ENCODE measurements at places on chromosomes 12 and 14.

DNA sequence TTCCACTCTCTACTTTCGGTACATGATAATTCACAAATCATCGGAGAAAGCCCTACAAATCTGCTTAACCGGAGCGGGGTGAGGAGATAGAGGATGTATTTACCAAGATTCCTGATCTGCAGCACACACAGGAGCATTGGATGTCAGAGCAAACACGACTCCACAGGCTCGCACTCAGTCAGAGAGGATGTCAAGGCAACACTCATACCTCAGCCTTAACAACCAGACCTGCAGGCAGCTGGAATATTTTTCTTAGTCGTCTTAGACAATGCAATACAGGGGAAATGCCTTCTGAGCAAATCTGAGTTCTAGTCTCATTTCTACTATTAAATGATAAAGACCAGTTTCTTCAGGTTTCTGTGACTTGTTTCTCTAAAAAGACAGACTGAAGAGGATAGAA is 159.3 kb upstream of the CPNE8 start:
- DNase-seq, result no peak

DNA sequence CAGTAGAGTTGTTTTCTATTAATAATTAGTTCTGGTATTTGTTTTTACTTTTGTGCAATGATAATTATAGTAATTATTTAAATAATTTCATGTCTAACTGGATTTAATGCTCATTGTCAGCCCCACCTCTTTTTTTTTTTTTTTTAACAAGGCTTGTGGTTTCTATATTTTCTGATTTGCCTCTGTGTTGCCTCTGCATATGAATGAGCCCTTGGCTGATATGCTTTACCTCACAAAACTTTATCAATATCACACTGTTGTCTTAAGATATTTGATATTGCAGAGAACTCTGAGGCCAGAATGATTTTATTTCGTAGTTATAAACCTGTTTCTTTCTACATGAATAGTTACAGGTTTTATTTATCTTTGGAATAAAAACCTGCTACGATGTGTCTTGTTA is 116.2 kb upstream of the ATP2B1 start:
- DNase-seq, result no peak

DNA sequence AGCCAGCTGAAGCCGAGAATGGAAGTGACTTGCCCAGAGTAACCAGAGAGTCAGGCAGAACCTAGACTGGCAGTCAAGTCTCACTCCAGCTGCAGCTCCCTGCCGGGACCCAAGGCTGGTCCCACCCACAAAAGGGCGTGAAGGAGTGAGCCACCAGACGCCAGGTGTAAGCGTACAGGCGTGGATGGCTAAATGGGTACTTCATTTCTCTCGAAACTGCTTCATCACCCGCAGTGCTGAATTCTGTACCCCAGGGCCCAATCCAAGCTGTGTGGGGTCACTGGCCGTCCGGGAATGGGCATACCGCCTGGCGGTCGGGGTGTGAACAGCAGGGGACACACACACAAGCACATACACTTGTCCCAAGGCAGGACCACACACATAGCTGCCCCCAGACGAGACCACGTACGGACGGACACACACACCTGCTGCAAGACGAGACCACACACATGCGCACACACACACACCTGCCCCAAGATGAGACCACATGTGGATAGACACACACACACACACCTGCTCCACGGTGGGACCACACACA is 34.8 kb downstream of the DEGS2 start:
- no peak for DNase-seq

GRCh38 chr12:11758510-11759493 is 109.3 kb downstream of the ETV6 start:
- no peak for DNase-seq

DNA sequence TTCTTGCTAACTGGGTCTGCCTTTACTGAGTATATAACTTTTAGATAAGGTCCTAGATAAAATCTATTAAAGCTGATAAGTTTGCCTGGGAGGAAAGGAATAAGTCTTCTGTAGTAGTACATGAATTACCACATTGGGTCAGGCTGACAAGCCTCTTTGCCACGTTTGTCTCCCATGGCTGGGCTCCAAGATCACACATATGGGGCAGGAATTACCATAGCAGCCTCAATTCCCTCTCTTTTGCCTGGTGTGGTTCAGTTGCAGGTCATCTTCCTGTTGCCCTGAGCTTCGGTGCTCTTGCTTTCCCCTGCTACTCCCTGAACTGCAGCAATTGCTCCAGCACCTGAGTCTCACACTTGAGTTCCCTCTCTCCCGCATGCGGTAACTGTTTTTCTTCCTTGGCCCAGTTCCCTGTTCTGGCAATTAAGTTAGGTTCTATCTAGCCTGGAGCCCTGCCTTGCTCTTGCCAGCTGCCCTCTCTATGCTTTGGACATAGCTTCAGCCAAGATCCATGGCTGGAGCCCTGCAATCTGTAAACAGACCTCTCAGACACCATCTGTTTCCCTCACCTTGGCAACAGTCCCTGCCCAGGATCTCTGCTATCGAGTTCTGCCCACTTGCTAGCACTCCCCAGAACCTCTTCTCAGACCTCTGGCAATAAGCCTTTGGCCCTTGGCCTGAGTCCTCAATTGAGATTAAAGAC is 5.8 kb upstream of the GLT8D2 start:
- no peak for DNase-seq

- peak; percentile 31 for DNase-seq
These were observed at the start of gene OAS1 for GRCh38 chr12:112906712-112907414. Gene OAS1, plus strand, starts transcription at chr12:112906962. Its CDS starts 78 bp downstream, at chr12:112907040.

GRCh38 chr14:102471921-102472790 is 37.4 kb downstream of the ANKRD9 start:
- DNase-seq, result no peak

DNA sequence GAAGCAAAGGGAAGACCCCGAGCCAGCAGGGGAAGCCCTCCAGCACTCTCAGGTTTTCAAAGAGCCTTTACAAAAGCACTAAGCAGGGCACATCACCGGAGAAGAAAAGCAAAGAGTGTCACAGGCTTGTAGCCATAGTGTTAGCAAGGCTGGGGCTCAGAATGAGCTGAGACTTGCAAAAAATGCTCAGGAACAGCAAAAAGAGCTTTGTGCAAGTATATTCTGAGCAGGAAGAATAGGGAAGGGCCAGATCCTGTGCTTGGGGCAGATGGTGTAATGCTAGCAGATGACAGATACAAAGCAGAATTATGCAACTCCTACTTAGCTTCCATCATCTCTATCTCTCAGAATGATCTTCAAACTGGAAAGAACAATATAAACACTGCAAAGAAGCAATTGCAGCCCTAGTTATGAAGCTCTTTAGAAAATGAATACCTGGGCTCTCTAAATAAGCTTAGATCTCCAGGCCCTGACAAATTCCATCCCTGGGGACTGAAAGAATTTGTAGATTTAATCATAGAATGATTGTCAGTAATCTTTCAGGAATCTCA is 23.7 kb upstream of the PARP11 start:
- DNase-seq, result no peak

DNA sequence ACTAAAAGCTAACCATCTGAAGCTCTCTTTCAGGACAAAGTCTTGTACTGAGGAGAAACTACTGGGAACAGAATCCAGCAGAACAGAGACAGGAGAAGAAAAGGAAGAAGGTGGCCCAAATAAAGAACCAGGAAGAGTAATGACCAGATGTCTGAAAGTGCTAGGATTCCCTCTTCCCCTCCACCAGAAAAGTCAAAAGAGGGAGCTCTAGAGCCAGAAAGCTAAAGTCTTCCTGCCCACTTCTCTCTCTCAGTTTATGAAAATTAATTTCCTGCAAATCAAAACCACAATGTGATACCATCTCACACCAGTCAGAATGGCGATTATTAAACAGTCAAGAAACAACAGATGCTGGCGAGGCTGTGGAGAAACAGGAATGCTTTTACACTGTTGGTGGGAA is 47.2 kb downstream of the SPPL3 start:
- no peak for DNase-seq

DNA sequence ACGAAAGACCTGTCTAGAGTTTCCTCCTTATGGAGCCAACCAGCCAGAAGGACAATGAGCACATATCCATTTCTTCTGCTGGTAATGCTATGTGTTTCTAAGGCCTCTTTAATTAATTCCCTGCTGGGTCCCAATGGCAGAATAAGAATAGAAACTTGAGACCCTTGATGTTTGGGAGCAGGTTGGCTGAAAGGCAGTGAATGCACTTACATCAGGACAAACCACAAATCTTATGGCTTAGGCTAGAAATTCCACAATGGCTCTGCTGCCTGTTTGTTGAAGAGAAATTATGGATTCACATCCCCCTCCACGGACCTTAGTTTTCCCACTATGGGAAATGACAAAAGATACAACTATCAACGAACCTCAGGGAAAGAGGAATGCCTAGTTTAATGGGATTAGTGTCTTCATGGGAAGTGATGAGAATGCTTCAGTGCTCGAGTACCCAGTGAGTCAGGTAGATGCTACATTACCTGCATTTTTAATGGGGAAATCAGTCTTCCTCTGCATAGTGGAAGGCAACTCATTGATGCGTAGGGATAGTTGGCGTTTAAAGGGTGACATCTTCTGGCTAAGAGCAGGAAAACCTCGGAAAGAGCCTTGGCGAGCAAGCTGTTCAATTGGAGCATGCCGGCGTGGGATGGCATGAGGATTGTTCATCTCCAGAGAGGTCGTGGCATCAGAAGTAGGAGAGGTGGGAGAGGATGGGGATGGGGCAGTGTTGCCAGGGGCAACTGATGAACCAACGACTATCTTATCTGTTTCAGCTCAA is 46.5 kb downstream of the PAPLN start:
- DNase-seq, result no peak

DNA sequence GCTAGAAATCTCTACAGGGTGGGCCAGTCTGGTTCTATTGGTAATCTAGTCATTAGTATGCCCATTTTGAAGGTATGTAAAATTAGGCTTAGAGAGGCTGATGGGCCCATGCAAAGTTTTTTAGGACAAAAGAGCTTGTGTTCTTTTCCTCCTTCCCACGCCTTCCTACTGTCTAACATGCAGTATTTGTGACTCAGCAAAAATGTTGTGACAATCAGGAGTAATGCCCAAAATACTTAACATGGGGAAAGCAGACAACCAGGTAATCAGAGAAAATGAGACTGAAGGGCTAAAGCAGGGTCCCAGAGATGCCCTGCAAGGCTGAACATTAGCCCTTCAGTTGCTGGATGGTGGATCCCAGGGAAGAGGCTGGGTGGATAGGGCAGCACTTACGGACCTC is 437.9 kb downstream of the BCL11B start:
- no peak for DNase-seq

DNA sequence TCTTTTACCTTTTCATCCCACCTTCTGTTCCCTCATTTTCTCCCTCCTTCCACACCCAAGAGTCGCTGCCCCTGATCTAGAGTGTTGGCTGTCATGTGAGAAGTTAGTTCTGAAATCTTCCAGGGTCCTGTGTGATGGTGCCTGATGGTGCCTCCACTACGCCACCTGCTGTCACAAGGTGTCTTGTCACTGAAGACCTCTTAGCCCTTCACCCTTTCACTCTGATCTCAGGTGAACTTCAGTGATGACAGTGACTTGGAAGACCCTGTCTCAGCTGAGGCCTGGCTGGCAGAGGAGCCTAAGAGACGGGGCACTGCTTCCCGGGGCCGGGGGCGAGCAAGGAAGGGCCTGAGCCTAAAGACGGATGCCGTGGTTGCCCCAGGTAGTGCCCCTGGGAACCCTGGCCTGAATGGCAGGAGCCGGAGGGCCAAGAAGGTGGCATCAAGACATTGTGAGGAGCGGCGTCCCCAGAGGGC is 7.6 kb upstream of the PFDN5 start:
- peak; percentile 64 for DNase-seq

DNA sequence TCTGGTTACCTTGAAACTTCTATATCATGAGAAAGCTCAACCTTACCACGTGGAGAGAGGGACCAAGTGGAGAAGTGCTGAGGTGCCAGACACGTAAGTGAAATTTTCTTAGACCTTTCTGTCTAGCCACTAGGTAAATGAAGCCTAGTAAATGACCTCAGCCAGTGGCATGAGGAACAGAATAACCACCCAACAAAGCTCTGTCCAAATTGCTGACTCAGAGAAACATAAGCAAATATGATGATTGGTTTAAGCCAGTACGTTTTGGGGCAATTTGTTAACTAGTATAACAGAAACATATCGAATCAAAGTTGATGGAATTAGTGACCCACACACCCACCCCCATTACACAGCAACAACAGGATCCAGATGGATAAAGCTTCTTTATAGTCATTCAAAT is 75.2 kb upstream of the MAX start:
- DNase-seq, result no peak

GRCh38 chr12:132502149-132502881 is 12.4 kb downstream of the FBRSL1 start:
- no peak for DNase-seq

- no peak for DNase-seq
These were observed 32.5 kb downstream of the MMAB start for GRCh38 chr12:109540526-109541412.

- no peak for DNase-seq
These were observed 589.3 kb downstream of the SOX5 start for GRCh38 chr12:23359975-23360701.

- DNase-seq, result no peak
These were observed 68.8 kb downstream of the ADCK1 start for GRCh38 chr14:77868552-77869285.

DNA sequence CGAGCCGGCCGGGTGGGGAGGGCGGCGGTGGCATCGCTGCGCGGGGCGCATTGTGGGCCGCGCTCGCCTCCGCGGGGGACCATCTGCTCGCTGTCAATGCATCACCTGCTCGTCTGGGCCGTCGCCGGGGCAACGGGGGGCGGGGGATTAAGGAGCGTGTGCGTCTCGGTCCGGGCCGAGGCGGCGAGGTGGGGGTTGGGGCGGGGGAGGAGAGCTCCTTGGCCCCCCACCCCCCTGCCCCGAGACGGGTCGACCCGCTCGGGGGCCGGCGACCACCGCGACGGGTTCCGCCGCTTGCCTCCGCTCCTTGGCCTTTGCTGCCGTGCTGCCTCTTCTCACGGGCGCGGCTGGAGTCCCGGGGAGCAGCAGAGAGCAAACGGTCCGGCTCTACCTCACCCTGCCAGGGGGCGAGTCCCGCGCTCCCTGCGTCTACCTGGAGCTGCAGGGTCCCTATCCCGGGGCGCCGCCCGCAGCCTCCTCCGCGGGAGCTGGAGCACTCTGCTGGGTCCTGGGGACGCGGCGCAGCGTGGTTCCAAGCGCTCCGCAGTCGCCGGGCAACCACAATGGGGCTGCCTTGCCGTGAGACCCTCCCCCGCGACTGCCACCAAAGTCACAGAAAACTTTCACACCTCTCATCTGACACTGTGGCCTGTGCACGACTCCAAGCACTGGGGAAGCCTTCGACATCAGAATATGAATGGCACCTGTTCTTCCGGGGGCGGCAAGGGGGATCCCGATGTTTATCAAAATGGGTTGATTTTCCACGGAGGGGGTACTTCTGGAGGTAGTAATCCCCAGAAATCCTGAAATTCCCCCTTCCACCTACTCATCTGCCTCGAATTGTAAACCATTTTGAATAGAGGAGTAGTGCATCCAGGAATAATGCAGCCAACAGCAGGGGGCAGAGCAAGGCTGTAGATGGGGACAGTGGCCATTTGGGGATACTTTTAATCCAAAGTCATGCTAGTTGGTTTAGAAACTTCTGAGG is at the start of gene C12orf42:
Gene C12orf42, minus strand, starts transcription at position 500 of the 988 bp plus-strand sequence. CDS start 17,542 bp downstream, outside the sequence.
- DNase-seq, result peak; percentile 62

- DNase-seq, result no peak
These were observed 25.2 kb downstream of the TMEM30B start for GRCh38 chr14:61255968-61256367.
